ENCODE measurements at places on chromosomes 6 and 20.

DNA sequence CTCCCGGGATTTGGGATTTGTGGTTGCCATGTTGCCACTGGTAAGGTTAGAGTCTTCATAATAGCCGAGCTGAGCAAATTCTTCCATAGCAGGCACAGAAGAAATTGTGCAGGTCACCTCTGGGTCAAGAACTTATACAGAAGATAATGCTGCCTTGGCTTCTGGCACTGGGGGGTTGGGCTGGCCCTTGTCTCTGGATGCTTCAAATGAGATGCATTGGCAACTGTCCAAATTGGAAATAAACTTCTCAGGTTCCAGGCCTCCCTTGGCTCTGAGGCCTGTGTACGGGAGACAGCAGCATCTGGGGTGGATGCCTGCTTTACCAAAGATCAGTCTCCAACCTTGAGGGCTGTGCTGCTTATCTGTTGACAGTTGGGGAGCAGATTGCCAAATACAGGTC is 26.2 kb downstream of the MYO6 start:
- DNase-seq: no peak

DNA sequence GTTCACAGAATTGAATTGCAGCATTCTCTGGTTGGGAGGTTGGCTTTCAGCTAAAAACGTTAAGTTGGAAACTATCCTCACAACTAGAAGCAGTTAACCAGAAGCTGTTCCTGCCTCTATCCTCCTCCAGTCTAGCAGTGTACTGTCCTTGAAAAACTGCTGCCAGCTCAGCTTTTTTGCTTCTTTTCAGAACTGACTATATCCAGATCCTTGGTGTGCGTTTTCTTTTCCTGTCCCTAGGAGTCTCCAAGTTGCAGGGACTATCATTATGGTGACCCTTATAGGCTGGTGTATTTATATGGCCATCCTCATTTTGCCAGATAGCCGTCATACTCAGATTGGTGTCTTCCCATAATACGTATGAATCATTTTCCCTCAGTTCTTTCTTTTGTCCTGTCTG is 5.5 kb downstream of the ITCH start:
- no peak for DNase-seq

- no peak for DNase-seq
Measured at GRCh38 chr20:59466107-59466815, 138.1 kb upstream of the PHACTR3 start.

- DNase-seq: no peak
Measured at GRCh38 chr6:90168693-90169131, 127.9 kb downstream of the BACH2 start.

DNA sequence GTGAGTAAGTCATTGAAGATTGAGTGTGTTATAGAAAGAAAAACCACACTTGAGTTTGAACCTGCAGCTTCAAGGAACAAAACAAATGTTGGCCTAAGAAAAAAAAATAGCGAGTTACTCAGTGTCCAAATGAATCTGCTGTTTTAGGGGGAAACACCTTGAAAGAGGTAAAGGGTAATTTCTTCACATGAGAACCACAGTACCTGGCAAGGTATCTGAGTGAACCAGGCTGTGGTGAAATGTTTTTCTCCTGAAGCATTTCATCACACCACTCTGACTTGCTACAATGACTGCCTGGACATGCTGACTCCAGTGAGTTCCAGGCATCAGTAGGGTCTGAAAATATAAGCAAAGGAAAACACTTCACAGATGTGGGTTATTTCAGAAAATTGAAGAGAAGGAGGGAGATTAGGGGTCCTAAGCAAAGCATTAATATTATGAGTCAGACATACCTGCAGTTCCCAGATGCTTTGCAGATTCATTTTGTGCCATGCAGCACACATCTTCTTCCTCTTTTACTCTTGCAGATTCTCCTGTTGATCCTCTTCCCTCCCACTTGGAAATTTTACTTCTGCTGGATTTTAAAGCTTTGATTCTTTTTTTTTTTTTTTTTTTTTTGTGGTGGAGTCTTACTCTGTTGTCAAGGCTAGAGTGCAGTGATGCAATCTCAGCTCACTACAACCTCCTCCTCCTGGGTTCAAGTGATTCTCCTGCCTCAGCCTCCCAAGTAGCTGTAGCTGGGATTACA is 206.2 kb upstream of the SGK1 start:
- DNase-seq: no peak

DNA sequence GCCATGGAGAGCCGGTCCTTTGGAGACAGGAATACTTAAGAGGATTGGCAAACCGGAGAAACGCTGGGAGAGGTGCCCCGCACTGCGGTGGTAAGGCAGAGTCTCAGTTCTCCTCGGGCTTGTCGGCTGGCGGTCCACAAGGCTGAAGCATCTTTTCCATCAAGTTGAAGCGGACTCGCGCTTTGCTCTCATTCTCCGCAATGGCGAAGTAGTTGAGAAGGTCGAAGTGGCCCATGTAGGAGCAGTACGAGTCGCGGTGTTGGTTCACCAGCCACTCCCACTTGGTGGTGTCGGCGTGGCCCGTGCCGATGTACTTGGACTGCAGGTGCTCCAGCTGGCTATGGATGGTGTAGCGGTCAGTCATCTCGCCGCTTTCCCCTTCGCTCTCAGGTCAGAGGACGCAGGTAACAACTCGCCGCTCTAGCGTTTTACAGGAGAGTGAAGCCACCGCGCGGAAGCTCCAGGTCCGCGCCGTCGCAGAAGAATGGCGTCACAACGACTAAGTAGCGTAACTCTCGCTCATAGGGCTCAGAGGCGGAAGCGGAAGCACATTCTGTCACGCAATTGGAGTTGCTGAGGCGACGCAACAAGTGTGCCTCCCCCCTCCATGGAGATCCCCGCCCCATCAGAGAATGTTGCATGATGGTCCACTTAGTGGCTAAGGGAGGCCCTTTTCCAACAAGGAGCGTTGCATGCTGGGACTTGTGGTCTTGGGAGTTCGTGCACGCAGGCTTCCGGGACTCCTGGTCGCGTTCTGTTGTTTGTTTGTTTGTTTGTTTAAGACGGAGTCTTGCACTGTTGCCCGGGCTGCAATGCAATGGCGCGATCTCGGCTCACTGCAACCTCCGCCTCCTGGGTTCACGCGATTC is at the start of gene SF3B5:
Gene SF3B5, minus strand, starts transcription at position 440 of the 869 bp plus-strand sequence. Its CDS starts 76 bp downstream, at position 364.
- DNase-seq: peak; percentile 99

DNA sequence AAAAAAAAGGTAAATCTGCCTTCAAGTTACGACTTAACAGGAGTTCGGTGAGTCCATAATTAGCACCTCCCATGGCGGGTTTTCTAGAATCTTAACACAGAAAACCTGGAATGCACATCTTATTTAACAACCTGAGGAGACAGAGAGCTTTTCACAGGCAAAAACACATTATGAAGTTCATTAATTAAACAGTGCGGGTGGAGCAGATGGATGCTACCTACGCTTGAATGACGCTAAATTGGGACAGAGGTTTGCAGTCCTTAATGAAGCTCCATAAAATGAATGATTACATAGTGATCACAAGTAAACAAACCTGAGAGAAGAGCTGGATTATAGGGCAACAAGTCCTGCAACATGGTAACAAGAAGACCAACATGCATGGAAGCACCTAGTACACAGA is 81.0 kb downstream of the INSM1 start:
- no peak for DNase-seq

DNA sequence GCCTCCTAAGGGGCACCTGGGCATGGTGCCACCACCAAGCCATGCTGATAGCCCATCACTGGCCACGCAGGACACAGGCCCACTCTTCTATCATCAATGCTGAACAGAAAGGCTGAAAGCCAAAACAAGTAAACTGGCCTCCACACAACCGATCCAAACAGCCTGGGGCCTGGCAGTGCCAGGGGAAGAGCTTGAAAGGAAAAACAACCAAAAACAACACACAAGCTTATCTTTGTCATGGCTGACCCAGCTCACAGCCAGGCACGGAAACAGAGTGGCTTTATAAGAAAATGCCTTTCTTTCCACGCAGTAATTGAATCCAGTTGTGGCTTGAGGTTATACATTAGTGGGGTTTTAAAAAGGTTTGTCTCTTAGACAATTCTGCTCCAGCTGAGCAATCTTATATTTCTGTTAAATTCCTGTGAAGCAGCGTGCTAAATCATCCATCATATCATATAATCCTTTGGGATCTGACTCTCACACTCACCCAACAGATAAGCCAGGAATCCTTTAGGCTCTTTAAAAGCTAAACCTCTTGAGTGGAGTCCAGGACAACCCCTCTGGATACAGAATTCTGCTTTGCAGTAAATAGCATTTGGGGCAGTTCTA is 65.4 kb upstream of the SLC22A16 start:
- DNase-seq: no peak

GRCh38 chr6:1679031-1679687 is 69.4 kb downstream of the FOXC1 start:
- no peak for DNase-seq

DNA sequence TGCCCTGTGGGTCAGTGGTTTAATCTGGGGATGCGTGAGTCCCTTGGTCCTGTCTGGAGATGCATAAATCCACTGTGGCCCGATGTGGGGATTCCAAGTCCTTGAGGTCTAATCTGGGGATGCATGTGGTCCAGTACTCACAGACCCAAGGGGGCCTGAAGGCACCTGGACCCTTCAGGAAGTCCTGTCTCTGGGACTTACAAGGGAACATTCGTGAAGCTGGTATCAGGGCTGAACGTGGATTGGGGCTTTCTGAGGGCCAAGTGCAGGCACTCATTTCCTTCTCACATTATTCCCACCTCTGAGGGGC is 25.2 kb upstream of the GTSF1L start:
- DNase-seq: no peak

GRCh38 chr6:105601541-105602236 is 198.8 kb upstream of the PREP start:
- DNase-seq: no peak

- no peak for DNase-seq
Measured at GRCh38 chr20:63121749-63122405, 94.1 kb downstream of the YTHDF1 start.

GRCh38 chr20:24634855-24635254 is 165.4 kb downstream of the SYNDIG1 start:
- peak; percentile 63 for DNase-seq

DNA sequence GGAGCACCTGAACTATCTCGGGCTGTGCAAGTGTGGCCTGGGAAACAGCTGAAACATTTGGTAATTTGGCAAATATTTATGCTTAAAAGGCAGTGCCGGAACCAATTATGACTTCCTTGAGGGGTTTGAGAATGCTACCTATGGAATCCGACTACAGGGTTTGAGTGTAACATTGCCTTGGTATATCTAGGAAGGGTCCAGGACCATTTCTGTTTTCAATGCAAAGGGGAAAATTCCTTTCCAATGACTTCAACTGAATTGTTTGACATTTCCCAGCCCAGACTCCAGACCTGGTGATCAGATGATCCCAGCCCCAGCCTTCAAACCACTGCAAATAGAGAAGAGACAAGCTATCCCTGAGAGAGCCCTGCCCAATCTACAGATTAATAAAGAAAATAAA is 4.6 kb upstream of the PPP1R3G start:
- DNase-seq: no peak

GRCh38 chr6:34584694-34585093 is 28.6 kb upstream of the SPDEF start:
- no peak for DNase-seq

DNA sequence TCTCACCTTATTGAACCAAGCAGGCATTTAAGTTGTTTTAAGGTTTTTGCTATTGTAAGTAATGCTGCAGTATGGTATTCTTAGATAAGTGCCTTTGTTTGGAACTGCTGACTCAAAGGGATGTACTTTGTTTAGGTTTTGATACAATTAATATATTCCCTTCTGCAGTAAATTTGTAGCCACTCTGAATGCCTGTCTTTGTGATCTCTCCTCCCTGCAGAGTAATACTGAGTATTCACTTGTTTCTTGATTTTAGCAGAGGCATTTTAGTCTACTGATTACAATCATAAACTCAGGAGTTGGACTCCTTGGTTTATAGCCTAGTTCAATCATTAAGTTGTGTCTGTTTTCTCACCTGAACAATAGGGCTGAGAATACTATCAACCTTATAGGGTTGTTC is 13.4 kb downstream of the CDS2 start:
- DNase-seq: no peak

GRCh38 chr20:49505518-49505917 is 23.1 kb upstream of the KCNB1 start:
- DNase-seq: no peak

GRCh38 chr6:50259903-50260302 is 210.2 kb upstream of the DEFB112 start:
- no peak for DNase-seq

DNA sequence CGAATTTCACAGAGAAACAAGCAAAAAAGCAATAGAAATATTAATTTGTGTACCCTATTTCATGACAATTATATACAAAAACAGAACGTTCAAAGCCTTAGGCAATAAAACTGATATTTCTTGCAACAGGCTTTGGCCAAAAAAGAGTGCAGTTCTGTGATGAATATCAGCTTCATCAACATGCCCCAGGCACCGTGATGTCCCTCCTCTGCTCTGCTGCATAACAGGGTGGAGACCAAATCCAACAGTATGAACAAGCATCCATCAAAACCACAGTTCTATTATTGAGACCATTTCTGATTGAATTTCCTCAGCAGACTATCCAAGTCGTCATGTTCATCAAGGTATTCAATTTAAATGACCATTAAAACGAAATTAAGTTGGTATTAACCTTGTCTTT is 722.6 kb upstream of the NRSN1 start:
- DNase-seq: no peak

GRCh38 chr6:56693246-56693607 is 50.5 kb upstream of the DST start:
- DNase-seq: no peak

DNA sequence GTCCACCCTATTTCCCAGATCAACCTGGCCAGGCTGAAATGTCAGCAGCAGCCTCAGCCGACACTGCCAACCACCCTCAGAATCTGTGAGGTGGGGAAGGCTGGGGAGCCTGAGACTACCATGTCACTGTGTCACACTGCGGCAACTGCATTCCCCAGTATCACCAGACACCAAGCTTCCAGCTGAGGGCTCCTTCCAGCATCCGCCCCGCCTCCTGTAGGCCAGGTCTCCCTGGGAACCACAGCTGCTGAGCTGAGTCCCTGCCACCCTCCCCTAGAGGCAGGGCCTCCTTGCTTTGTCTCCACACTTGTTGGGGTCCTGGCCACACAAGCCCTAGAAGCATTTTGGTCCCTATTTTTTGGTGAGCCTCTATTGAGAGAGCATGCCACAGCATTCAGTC is 115.7 kb downstream of the UNC5CL start:
- no peak for DNase-seq

DNA sequence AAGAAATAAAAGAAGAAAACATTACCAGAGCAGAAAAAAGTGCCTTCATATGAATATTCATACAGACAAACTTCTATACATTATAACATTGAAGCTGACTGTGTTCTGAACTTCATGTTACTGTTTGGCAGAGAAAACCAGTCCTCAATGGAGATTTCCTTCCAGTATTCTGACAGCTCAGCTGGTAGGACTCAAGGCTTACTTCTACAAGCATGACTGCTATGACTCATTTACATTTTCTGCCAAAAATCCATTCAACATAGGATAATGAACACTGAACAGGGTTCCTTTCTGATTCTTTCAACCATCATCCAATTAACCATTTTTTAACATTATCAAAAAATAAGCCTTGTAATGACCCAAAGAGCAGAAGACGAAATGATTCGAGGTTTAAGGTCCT is 25.4 kb downstream of the COL9A1 start:
- no peak for DNase-seq

- no peak for DNase-seq
Measured at GRCh38 chr6:54244430-54244829, 63.8 kb upstream of the TINAG start.

DNA sequence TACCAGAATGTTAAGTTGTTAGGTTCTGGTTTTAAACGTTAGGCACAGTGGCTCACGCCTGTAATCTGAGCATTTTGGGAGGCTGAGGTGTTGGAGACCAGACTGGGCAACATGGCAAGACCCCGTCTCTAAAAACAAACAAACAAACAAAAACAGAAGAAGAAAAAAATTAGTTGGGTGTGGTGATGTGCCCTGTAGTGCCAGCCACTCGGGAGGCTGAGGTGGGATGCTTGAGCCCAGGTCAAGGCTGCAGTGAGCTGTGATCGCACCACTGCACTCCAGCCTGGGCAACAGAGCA is 19.4 kb downstream of the NOL4L start:
- DNase-seq: no peak
